IMR-90 (cell line): ENCODE measurements at places on chromosomes 7 and 10. TPM values are rescaled to one million over a fixed set of nuclear protein-coding genes. Genes with fewer than 3 reads are reported as not detected.

- no peak for DNase-seq
Measured at GRCh38 chr7:144869082-144869481, 33.2 kb upstream of the TPK1 start.

- DNase-seq, result no peak
Measured at GRCh38 chr10:128047351-128047750, 78.9 kb downstream of the MKI67 start.

- DNase-seq, result no peak
Measured at GRCh38 chr7:14045651-14046050, 56.2 kb upstream of the ETV1 start.

- DNase-seq, result no peak
Measured at GRCh38 chr10:130440971-130441370, 304.8 kb downstream of the GLRX3 start.

GRCh38 chr7:149060156-149060555, 30.4 kb downstream of the ZNF786 start:
- DNase-seq, result peak; percentile 33

DNA sequence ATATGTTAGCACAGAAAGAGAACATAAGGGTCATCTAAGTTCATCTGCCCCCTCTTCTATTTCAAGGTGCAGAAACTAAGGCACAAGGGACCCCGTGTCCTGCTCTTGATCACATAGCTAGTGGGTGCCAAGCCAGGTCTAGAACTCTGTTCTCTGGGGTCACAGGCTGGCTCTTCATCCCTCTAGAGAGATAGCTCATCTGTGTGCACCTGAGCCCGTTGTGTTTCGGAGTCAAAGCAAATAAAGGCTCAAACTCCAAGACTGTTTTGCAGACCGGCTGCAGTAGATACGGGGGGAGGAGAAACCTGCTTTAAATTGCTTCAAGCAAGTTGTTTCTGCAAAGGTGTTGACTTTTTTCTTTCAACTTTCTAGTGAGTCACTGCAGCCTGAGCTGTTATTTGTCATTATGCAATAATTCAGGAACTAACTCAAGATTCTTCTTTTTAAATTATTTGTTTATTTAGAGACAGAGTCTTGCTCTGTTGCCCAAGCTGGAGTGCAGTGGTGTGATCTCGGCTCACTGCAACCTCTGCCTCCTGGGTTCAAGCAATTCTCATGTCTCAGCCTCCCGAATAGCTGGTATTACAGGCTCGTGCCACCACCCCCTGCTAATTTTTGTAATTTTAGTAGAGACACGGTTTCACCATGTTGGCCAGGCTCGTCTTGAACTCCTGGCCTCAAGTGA, 6.5 kb downstream of the BLVRA start:
- DNase-seq, result peak; percentile 43

DNA sequence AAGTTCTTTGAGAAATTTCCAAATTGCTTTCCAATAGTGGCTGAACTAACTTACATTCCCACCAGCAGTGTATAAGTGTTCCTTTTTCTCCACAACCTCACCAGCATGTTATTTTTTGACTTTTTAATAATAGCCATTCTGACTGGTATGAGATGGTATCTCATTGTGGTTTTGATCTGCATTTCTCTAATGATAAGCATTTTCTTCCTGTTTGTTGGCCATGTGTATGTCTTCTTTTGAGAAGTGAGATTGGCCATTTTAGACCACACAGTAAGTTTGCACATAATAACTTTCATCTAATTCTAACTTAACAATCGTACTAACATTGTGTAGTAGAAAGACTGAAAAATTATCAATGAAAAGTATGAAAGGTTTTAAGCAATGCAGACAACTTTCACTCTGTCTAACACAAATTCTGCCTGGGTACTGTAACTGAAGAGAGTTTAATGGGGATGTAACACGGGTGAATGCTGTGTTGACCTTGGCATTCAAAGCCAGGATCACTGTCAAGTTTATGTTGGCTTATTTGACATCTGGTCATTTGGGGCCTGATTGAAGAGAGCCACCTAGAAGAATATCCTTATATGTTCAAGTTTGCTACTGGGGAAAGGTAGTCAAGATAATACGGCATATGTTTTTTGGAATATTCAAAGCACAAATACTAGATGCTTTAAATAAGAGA, 50.4 kb downstream of the FAM171A1 start:
- DNase-seq, result no peak

GRCh38 chr7:155051355-155051754, 18.8 kb upstream of the HTR5A start:
- no peak for DNase-seq

GRCh38 chr10:123295644-123296043, 141.4 kb downstream of the BUB3 start:
- DNase-seq, result no peak

GRCh38 chr10:23343591-23344240, 881 bp downstream of the C10orf67 start:
- peak; percentile 30 for DNase-seq

GRCh38 chr7:107993891-107994291, 9.1 kb downstream of the LAMB1 start:
- peak; percentile 46 for DNase-seq

- peak; percentile 63 for DNase-seq
Measured at GRCh38 chr7:140342727-140343514, 55.4 kb downstream of the SLC37A3 start.

GRCh38 chr10:3429676-3430075, 257.1 kb upstream of the PITRM1 start:
- no peak for DNase-seq

- DNase-seq, result peak; percentile 90
Measured at GRCh38 chr7:151491859-151492258, 27.8 kb downstream of the RHEB start.

DNA sequence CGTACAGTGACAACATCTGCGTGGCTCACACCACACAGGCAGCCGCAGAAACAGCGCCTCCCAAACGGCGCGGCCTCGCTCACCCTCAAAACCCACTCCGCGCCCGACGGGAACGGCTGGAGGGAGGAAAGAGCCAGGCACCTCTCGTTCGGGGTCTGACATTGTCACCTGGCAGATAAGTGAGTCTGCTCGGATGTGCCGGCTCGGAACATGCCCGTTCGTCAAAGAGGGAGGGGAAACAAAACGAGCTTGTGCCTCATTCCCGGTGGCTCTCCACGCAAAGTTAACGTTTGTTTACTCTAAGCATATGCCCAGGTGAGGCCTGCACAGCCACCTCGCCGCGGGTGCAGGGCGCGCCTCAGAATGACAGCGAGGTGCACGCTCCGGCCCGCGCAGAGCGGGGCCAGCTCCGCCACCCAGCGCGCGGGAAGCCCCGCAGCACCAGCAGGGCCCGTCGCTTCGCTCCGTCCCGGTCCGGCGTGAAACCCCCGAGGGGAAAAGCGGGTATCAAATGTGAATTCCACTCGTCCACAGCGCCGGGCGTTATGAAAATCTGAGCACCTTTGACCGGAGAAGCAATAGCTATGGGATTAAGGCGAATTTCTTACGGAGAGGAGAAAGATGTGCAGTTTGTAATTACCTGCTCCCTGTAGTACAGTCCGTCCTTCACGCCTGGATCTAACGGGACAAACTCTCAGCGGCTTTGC, 13.1 kb downstream of the CNPY1 start:
- no peak for DNase-seq

DNA sequence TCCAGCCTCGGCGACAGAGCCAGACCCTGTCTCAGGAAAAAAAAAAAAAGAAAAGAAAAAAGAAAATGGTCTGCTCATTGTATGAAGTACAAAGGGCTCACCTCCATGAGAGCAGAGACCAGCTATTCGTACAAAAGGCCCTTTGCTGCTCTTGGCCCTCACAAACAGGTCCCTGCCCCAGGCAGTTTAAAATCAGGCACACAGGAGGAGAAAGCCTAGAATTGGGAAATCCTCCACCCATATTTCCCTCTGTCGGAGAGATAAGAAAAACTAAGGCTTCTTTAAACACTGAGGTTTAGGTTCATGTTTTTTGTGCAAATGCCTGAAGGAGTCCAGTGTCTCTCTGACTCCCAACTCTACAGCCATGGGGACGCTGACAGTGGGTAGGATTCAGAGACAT, 15.1 kb downstream of the GNA12 start:
- no peak for DNase-seq

DNA sequence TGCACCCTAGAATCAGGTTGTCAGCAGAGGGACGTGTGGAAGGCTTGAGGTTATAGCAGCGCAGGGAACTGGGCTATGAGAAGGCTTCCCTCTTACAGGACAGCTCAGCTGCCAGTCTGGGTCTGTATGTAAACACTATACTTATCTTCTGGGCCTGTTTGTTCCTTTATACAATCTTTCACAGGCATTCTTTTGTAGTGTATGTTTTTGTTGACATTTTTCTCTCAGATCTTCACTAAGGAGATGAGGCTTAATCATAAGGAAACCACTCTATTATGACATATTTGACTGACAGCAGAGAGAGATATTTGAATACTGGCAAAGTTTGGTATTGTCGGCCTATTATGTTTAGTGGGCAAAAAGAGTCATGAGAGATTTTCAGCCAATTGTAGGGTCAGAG, 929 bp downstream of the GBF1 start:
- peak; percentile 56 for DNase-seq

DNA sequence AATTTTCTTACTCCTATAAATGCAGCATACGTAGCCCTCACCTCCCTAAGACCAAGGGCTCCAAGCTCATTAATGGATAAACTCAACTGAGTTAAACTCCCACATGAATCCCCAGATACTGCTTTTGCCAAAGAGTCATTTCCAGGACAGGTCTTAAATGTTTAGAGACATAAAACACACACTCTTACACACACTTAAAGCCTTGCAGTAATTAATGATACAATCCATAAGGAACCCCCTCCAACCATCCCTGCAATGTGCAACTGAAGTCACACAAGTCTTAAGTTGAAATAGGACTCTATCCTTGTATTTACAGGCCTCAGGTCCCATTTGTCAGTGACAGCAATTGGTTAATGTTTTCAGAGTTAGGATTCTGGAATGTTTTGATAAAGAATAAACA, 194.1 kb downstream of the FANK1 start:
- DNase-seq, result no peak

DNA sequence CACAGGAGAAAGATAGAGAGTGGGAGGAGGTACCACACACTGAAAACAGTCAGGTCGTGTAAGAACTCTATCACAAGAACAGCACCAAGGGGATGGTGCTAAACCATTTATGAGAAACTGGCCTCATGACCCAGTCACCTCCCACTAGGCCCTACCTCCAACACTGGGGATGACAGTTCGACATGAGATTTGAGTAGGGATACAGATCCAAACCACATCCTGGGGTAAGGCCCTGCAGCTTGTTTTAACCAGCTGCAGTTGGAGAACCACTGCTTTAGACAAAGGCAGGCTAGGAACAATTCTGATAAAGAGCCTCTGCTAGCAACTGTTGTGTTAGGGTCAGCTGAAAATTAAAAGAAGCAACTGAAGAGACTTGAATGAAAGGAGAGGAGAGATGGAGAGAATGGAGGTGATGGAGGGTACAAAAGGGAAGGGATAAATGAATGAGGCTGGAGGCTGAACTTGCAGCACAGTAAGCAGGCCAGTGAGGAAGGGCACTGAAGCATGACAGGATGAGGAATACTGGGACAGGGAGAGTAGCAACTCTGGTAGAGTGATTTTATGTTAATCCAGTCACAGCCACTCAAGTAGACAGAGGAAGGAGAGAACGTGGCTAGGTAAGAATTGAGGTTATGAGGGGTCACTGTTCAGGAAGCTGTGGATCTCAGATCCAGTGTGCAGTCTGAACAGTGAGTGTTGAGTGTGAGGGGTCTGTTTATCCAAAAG, 23.6 kb downstream of the MEST start:
- DNase-seq, result no peak

- DNase-seq, result no peak
Measured at GRCh38 chr10:67262675-67263074, 336.8 kb downstream of the LRRTM3 start.

DNA sequence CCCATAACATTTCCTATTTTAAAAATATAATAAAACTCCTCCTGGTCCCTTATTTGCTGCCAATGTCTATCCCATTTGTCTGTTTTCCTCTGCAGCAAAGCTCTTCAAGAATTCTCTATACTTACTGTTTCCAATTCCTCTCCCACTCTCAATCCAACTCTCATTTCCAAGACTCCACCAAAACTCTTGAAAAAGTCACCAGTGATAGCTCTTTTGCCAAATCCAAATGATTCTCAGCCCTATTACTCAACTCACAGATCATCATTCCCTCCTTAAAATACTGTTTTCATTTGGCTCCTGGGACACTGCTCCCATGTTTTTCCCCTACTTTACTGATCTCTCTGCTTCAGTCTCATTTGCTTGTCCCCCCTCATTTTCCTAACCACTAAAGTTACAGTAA, 139.4 kb downstream of the HIBADH start:
- no peak for DNase-seq

- DNase-seq, result no peak
Measured at GRCh38 chr10:82942286-82943099, 1067.5 kb downstream of the NRG3 start.

DNA sequence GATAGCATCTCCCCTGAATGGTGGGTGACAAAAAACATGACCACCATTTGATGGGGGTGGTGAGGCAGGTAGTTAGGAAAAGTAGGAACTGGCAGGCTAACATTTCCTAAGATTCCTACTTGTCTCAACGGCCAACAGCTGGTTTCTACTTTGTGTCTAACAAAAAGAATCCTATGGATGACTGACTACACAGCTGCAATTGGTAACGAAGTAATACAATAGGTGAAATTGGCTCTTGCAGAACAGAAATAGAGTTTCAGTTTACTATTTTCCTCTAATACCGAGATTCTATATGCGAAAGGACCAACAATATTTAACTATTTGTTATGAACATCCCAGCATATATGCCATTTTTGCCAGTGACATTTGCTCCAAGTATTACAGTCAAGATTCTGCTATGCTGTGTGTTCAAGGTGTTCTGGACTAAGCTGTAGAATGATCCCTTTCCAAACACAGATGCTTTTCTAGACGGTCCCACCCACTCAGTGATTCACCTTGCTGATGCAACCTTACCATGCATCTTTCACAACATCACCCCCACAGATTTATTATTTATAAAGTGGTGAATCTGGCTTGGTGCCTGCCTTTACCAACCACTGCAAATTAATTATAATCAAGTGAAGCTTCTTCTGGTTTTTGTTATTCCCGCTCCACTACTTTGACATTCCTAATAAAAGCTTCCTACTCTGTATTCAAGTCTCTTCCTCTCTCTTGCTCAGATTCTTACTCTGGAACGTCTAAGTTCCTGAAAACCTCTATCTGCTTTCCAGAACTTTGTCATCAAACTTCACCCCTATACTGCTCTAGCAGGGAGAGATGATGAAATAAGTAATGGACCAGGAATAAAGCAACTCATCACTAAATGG, 16.8 kb downstream of the BBIP1 start:
- DNase-seq, result peak; percentile 80

GRCh38 chr7:35630024-35630972, 64.6 kb downstream of the HERPUD2 start:
- peak; percentile 61 for DNase-seq

GRCh38 chr7:87456247-87456646, 19.2 kb downstream of the ABCB4 start:
- no peak for DNase-seq

Gene SAMD9L
- total RNA-seq, result 4.1 and 6.4 TPM in 2 replicates

Gene FGFR2
- total RNA-seq, result under 0.01 TPM in 1 of 2 replicates, not detected in the other

Gene SPRN
- total RNA-seq, result 0.28 and 0.36 TPM in 2 replicates

Gene STAMBPL1
- 28.1 and 32.8 TPM in 2 replicates for total RNA-seq

Gene ARHGAP22
- total RNA-seq, result 28.3 and 35.3 TPM in 2 replicates

Gene NPY
- not detected in 2 replicates for total RNA-seq

Gene H2BK1
- total RNA-seq, result not detected in 2 replicates

Gene PTPRZ1
- not detected in 2 replicates for total RNA-seq

Gene CALHM2
- total RNA-seq, result 2.2 and 2.5 TPM in 2 replicates

Gene VIPR2
- total RNA-seq, result not detected in 2 replicates

Gene STK31
- not detected in 2 replicates for total RNA-seq

Gene AKR1C8
- not detected in 2 replicates for total RNA-seq

Gene GNA12
- total RNA-seq, result 14.3 and 14.4 TPM in 2 replicates

Gene SUN3
- not detected in 2 replicates for total RNA-seq

Gene MSS51
- total RNA-seq, result 1.1 TPM in 2 replicates

Gene COL13A1
- total RNA-seq, result 10.8 and 12.2 TPM in 2 replicates

Gene PAX4
- not detected in 2 replicates for total RNA-seq

Gene TMEM139
- total RNA-seq, result not detected in 2 replicates
